NCI-H1092 treated with DMSO at 0.1 percent for 48 hours (cell line): ENCODE measurements at places on chromosomes 5 and 9.

- no peak for DNase-seq
Observed at GRCh38 chr5:117888688-117889087, 1099.7 kb downstream of the DTWD2 start.

- DNase-seq: no peak
Observed at GRCh38 chr5:32147959-32148358, 26.2 kb downstream of the GOLPH3 start.

DNA sequence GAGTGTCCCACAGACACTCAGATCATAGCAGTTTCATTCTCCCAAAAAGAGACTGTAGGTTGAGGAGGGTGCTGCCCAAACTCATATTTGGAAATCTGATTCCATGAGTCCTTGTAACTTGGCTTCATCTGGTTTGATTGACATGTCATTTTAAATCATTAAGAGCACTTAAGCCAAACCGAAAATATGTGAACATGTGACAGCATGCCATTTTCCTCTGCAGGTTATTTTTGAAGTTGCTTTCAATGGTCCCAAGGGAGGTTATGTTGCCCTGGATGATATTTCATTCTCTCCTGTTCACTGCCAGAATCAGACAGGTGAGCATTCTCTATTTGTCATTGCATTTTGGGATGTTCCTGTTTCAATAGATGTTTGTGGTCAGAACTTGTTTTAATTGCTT, 87.6 kb downstream of the MAMDC2 start:
- no peak for DNase-seq

- no peak for DNase-seq
Observed at GRCh38 chr5:54658010-54658409, 140.5 kb downstream of the SNX18 start.

- DNase-seq: no peak
Observed at GRCh38 chr9:28678097-28678496, 1104.8 kb upstream of the C9orf72 start.

GRCh38 chr5:68287976-68288706, 72.6 kb downstream of the PIK3R1 start:
- DNase-seq: no peak

DNA sequence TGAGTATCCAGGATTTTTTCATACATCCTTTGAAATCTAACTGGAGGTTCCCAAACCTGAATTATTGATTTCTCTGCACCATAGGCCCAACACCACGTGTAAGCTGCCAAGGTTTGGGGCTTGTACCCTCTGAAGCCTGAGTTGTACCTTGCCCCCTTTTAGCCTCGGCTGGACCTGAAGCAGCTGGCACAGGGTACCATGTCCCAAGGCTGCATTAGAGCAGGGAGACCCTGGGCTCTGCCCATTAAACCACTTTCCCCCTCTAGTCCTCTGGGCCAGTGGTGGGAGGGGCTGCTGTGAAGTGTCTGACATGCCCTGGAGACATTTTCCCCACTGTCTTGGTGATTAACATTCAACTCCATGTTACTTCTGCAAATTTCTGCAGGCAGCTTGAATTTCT, 532.9 kb upstream of the NUDT12 start:
- no peak for DNase-seq

- no peak for DNase-seq
Observed at GRCh38 chr5:160480652-160481051, 59.0 kb downstream of the PTTG1 start.

GRCh38 chr9:130041648-130042405, 1.2 kb downstream of the FNBP1 start:
- DNase-seq: no peak

DNA sequence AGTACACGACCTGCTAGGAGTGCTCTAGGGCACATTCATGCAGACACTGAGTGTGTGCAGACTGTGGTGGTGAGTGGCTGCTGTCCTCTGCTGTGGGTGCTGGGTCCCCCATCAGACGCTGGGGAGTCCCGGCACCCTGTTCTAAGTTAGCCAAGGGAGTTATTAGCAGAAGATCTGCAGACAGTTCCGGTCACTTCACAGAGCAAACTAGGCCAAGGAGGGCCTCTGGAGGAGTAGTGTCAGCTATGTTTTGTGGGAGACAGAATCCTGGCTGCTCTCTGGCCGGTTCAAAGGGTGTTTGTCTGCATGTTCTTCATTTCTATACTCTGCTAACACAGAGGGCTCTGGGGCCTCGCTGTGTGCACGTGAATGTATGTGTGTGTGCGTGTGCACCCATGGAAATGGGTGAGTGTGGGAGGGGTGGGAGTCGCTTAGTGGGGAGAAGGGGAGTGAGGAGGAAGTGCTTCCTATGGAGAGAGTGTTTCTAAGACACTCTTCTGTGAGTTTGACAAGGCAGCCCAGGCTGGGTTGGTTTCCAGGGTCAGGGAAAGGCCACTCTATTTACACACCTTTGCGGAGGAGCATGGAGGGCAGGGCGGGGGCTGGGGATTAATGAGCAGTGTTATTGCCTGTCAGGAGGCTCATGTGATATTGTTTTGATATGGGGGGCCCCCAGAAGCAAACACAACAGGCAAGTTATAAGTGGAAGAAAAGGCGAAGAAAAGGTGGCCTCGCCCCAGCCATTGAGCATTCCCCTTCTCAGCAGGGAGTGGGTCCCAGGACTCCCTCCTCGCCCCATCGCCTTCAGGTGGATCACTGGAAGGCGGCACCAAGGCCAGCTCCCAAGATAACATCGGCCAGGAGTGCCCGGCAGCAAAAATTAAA, 68.9 kb downstream of the MACROH2A1 start:
- no peak for DNase-seq

- no peak for DNase-seq
Observed at GRCh38 chr9:95409650-95410426, 92.3 kb upstream of the FANCC start.

- DNase-seq: no peak
Observed at GRCh38 chr5:149415066-149415967, 36.2 kb upstream of the IL17B start.

DNA sequence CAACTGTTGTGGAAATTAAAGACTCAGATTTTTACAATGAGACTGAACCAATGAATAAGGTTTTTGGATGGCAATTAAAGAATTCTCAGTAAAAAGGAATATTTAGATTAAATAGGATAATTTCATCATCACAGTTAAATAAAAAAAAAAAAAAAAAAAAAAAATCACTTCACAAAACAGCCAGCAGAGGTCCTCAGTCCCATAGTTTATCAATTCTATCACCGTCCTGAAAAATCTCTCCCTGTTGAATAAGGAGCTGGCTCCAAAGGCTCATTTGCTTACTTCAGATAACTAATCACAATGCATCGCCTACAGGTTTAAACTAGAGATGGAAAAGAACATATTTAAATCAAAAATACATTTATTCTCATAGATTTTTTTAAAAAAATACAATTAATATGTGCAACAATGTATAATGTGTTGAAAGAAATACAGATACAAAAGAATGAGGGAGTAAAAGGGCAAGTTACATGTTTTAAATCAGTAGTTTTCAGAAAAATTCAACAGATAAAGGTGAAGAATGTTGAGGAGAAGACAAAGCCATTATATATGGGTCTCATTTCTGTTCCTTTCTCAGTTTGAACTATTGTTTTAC, 175.8 kb upstream of the CHD1 start:
- DNase-seq: peak; percentile 48
